ENCODE measurements at places on chromosomes 1 and 21.

- no peak for DNase-seq
Observed at GRCh38 chr1:180218806-180219765, 11.0 kb upstream of the LHX4 start.

- DNase-seq = no peak
Observed at GRCh38 chr1:224724566-224724965, 108.4 kb downstream of the CNIH3 start.

- DNase-seq = no peak
Observed at GRCh38 chr1:229862017-229862774, 204.8 kb upstream of the GALNT2 start.

DNA sequence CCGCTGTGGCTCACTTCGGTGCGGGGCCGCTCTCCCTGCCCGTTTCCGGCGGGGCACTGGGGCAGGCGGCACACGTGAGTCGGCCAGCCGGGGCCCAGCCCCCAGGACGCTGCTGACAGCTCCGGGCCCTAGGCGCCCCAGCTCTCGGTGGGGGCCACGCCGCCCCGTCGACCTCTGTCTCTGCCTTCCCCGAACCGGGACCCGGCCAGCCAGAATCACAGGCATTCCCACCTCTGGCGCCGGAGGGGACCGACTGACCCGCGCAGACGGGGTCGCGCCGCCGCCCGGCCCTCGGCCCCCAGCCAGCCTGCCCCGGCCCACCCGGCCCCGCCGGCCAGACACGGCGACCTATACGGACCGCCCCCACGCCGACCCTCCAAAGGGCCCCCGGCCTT, 755 bp downstream of the SCMH1 start:
- peak; percentile 50 for DNase-seq

GRCh38 chr1:51990478-51990965, at the start of gene RAB3B:
TSS of gene RAB3B (minus strand) at chr1:51990700. CDS start at chr1:51977117, 13,583 bp downstream.
- DNase-seq = peak; percentile 88
